ENCODE measurements at places on chromosomes 13 and 19.

- DNase-seq, result no peak
Observed at GRCh38 chr19:13089139-13089856, 13.4 kb downstream of the LYL1 start.

- no peak for DNase-seq
Observed at GRCh38 chr13:113915012-113915763, 51.3 kb upstream of the GAS6 start.

- DNase-seq, result no peak
Observed at GRCh38 chr13:66640231-66640630, 589.9 kb downstream of the PCDH9 start.

DNA sequence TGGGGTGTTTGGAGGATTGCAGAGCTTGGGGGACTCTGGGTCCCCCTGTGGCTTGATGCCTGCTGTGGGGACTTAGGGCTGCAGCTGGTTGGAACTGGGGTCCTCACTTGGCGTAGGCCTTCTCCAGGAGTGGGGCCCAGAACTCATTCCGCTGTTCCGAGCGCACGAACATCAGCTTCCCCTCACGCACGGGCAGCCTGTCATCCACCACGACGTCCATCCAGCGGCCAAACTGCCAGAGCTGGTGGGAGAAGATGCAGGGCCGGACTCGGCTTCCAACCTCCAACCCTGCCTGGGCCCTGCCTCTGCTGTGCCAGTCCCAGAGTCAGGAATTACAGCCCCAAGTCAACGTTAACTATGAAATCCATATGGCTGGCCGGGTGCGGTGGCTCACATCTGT is 2.6 kb downstream of the CAPN12 start:
- DNase-seq, result no peak
